ENCODE measurements at places on chromosomes 11 and 22.

- no peak for DNase-seq
Observed at GRCh38 chr11:1830322-1831223, 4.2 kb upstream of the SYT8 start.

DNA sequence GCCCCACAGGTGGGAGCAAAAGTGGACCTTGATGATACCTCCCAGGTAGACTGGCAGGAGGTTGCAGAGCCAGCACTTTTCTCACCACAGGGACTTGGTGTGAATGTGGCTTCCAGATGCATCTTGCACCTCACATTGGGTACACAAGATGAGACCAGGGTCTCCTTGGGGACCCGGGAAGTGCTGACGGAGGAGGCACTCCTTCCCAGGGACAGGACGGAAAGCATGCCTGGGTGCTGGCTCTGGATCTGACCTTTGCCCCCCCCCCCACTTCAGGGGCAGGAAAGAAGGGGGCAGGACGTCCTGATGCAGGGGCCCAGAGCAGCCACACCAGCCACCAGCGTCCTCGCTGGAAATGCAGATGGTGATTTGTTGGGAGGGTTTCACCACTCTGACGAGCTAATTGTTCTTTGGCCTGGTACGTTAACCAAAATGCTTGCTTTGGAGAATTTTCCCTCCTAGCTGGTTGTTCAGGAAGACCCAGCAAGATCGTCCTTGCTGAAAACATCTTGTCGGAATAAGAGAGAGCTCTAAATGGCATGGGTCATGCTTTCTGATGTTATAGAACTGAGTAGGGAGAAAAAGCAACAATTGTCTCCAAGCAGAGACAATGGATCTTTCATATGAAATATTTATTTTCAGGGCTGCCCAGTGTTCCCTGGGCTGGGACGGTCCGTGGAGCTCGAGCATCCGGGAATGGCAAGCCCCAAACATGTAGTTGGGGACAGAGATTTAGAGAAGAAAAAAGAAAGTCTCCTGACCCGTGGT is 74.4 kb upstream of the PPARA start:
- DNase-seq, result no peak

DNA sequence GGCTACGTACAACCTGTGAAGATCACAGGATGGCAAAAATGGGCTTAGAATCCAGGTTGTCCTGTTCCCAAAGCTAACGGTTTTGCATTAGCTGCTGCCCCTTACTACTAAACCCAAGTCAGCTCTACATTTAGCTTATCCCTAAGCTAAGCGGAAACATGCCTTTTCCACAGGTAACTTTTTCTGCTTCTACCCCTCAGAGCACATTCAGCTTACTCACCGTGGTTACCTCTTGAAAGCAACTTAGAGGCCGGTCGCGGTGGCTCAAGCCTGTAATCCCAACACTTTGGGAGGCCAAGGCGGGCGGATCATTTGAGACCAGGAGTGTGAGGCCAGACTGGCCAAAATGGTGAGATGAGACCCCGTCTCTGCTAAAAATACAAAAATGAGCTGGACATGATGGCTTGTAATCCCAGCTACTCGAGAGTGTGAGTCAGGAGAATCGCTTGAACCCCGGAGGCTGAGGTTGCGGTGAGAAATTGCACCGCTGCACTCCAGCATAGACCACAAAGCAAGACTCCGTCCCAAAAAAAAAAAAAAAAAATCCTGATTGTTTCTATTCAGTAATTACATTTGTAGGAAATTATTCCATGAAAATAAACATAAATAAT is 790 bp upstream of the TMEM41B start:
- DNase-seq, result no peak

GRCh38 chr11:35288817-35289541 is 130.4 kb downstream of the SLC1A2 start:
- DNase-seq, result no peak

DNA sequence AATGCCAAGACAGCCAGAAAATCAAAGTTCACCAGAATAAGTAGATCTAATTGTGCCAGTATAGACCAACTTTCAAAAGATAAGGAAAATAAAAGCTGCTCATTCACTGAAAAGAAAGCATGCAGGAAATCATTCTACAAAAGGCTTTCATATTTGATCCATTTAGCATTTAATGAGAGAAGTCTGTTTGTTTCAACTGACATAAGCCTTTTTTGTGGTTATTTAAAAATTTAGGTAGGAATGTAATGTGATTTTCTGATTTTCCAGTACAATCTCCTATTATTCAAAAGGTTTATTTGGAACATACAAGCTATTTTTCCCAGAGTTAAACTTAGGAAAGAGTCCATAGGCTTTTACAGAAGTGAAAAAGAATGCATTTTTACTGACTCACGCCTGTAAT is 92.7 kb downstream of the SBF2 start:
- no peak for DNase-seq

DNA sequence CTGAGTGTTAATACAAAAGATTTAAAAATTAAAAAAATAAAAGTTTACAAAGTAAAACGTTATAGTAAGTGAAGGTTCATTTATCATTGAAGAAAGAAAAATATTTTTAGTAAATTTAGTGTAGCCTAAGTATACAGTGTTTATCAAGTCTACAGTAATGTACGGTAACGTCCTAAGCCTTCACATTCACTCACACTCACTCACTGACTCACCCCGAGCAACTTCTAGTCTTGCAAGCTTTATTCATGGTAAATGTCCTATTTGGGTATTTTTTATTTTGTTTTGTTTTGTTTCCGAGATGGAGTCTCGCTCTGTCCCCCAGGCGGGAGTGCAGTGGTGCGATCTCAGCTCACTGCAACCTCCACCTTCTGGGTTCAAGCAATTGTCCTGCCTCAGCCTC is 8.8 kb downstream of the CASTOR1 start:
- DNase-seq, result no peak

- DNase-seq, result no peak
Observed at GRCh38 chr22:19779011-19779421, 18.4 kb downstream of the TBX1 start.

DNA sequence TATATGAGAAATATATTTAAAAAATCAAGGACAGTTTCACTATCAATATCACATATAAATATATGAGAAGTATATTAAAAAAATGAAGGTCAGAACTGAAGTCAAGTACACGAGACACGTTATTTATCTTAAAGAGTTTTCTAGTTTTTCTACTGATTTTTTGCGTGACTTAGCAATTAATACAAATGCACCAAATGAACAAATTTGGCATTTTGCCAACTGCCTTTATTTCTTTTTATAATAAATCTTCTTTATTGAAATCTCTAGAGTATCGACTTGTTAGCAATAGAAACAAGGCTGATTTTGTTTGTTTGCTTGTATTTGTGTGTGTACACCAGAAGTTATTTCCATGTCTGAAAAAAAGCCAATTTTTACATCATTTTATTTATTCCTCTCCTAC is 1684.7 kb upstream of the RAG2 start:
- DNase-seq, result no peak

- DNase-seq, result no peak
Observed at GRCh38 chr11:34223021-34223813, 117.8 kb downstream of the NAT10 start.

DNA sequence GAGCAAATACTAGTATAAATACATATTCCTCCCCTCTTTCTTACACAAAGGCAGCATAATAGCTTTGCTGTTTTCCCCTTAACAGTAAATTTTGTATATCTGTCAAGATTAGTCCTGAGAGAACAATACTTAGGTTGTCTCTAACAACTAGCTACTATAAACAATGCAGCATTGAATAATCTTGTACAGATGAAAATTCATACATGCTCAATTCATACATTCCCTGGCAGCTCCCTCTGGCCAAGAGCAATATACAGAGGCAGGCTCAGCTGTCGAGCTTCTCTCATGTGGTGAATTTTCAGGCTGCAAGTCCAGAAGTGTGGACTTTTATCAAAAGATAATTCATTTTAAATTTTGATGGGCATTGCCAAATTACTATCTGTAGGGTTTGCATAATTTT is 81.2 kb upstream of the PTH start:
- no peak for DNase-seq

DNA sequence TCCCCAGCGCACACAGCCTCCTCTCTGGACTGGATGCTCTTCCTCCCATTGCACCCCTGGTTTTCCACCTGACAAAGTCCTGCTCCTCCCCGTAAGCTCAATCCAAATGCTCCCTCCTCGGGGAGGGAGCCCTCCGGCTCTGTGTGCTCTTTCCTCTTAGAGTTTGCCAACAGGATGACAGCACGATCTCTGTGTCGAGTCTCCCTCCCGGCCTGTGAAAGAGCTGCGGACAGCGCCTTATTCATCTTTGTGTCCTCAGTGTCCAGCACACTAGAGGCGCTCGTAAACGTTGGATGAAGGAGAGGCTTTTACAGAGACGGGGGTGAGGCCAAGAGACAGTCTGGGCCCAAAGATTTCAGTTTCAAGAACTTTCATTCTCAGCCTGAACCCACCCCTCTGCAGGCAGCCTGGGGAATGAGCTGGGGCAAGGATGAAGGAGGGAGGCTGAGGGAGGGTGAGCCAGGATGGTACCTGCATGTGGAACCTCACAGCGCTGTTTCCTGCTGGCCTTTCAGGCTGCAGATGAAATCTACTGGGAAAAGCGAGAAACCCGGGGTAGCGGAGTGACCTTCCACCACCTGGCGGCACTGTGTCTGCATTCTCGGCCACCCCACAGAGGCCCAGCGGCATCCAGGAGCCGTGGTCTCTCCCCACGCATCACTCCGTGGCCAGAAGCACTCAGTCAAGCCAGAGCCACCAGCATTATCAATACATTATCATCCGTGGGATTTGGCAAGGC is 8.5 kb upstream of the TMPRSS4 start:
- no peak for DNase-seq

GRCh38 chr11:25838918-25839625 is 492.9 kb upstream of the ANO3 start:
- no peak for DNase-seq

- no peak for DNase-seq
Observed at GRCh38 chr11:379205-380094, 10.2 kb downstream of the B4GALNT4 start.

DNA sequence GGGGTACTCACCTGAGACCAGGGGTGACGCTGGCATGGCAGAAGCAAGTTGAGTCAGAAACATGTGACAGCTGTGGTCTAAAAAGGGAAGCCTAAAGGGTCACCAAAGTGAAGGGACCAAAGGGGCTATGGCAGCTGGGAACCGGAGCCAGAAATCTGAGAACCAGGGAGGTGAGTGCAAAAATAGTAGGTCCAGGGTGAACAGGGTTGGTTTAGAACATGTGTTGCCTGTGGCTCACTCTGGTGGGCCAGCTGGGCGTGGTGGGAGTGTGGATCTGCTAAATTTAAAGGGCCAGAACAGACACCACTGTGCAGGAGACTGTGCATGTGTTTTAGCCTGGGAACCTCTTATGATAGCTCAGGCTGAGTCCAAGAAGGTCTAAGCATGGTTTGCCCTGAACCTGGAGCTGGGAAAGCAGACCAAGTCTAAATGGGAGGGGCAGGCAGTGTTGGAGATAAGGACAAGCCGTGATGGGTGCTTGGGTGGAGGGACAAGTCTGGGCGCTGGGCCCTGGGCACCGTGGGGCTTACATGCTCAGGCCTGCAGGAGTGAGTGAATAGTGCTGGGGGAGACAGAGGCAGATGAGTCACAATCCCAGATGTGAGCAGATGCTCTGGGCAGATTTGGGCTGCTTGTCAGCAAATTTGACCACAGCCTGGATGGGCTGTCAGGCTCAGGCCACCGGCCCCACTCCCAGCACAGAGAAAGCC is 41.4 kb upstream of the ZBED5 start:
- DNase-seq, result no peak

- DNase-seq, result no peak
Observed at GRCh38 chr11:2259466-2259830, 10.9 kb downstream of the ASCL2 start.

- DNase-seq, result no peak
Observed at GRCh38 chr11:71064702-71065515, 187.5 kb downstream of the SHANK2 start.

DNA sequence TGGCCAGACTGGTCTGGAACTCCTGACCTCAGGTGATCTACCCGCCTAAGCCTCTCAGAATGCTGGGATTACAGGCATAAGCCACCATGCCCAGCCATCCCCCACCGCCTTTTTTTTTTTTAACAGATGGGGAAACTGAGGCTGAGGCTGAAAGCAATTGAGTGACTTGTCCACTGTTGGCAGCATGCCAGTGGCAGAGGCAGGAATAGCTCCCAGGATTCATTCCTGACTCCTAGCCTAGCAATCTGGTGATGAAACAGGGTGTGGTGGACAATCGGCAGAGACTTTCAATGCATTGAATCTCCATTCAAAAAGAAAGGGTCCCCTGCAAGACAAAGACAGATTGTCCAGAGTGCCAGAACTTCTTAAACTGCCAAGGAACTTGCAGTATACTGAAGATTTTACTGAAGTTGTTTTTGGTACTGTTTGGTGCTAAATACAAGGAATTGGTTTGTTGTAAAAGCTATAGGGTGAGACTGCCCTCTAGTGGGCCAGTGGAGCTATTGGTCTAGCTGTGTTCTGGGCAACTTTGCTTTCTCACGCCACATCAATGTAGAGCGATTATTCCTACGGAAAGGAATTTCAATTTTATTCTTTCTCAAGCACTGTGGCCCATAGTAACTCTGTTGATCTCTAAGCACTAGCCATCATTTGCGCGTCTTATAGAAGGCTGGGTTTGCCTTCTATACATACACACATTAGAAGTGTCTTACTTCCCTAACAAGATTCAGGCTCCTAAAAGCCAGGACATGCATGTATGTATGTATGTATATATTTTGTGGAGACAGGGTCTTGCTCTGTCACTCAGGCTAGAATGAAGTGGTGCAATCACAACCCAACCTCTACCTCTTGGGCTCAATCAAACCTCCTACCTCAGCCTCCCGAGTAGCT is 21.0 kb downstream of the C22orf31 start:
- DNase-seq, result peak; percentile 43

- DNase-seq, result no peak
Observed at GRCh38 chr11:79371152-79371551, 69.7 kb downstream of the TENM4 start.

- DNase-seq, result no peak
Observed at GRCh38 chr11:128776069-128776423, 82.2 kb downstream of the FLI1 start.

- peak; percentile 72 for DNase-seq
Observed at GRCh38 chr11:12827929-12828812, 153.9 kb downstream of the TEAD1 start.

DNA sequence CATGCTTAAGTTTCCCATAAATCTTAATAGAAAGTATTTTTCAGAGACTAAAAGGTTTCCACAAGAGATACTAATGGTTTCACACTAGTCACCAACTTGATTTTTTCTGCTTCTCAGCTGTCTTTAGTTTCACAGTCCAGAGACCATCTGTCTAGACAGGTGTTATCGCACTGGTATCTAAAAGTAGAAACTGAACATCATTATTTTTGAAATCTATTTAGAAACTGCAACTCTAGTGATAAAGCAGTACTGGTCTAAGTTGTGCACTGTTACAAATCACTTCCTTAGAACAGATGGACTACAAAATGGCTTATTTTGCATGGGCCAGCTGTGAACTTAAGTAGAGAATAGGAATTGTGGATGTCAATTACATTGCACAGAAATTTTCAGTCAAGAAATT is 78.0 kb downstream of the CNTN5 start:
- no peak for DNase-seq

DNA sequence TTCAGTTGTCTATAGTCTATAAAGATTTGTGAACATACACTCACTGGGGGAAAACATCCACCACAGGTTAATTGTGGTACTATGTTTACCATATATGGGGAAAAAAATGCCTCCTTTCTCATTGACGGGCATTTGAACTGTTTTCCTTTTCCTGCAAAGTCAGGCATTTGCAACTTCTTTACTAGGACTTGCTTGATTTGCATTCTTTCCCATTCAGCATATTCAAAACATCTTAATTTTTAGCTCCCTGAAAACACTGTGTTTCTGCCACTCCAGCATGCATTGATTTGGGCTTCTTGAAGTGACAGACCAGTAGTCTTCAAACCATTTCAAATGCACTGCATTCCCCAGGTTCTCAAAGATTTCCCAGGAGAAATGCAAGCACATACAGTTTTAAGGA is 67.6 kb downstream of the INSC start:
- DNase-seq, result no peak
